ENCODE measurements at places on chromosomes 3 and 15. TPM values are rescaled to one million over a fixed set of nuclear protein-coding genes. Genes with fewer than 3 reads are reported as not detected.
A peak's percentile ranks its signal among the peaks of the same experiment; 100 is the strongest.

GRCh38 chr3:165526367-165526766 lies 310.9 kb downstream of the BCHE start:
- DNase-seq: no peak
- H3K27me3 ChIP-seq: no peaks in the 10 kb centered on the region
- H3K4me1 ChIP-seq: no peaks in the 10 kb centered on the region
- no peaks in the 10 kb centered on the region for H3K36me3 ChIP-seq
- no peak overlapping the region for H3K4me3 ChIP-seq

DNA sequence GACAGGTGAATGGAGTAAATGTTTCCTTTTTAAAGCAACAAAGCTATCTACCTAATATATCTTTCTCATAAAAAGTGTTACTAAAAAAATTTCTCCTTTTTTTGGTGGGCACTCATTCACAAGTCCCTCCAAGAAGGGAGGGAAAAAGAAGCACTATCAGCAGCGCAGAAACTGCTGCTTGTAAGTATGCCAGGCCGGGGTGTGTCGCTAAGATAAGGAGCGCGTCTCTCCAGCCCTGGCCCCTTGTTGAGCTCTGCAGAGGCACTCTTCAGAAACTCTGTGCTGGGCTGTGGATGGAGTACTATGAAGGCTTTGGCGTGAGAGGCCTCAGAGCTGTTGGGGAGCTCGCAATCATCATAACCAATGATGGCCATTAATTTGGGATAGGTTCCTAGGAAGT lies 49.1 kb downstream of the ZDHHC3 start:
- H3K27me3 ChIP-seq: no peaks in the 10 kb centered on the region
- peaks cover 10% of the 10 kb centered on the region for H3K36me3 ChIP-seq

DNA sequence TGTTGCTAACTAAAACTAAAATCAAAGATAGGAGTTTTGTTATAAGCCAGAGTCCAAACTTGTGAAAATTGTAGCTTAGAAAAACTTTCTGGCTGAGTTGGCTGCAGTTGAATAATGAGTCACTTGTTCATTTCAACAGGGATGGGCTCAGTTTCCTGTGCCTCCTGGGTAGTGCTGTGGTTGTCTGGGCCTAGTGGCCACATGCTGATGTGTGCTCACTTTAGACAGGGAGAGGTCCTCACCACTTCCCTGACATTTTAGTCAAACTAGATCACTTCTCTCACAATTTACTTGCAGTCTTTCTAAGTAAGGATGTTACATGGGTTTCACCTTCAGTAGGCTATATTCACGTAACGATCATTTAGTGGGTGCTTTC lies 6.3 kb upstream of the UBE2Q2 start:
- no peak overlapping the region for H3K4me3 ChIP-seq
- peak; percentile 92 for DNase-seq
- no peak overlapping the region for H3K27ac ChIP-seq
- H3K36me3 ChIP-seq: no peaks in the 10 kb centered on the region

DNA sequence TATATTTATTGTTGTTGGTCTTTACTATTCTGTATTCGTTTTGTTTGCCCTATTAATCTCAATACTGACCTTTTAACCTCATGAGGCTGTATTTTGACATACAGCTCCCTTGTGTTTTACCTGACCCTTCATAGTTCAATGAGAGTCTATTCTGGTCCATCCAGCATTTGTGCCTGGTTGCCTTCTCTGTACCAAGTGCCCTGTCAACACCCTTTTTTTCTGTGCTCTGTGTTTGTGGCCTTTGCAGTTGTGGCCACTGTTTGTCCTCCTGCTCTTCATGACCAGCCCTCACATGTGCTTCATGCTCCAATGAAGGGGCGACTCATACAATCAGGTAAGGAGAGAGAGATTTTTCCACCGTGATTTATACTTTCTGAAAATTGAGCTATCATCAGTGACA lies 368.2 kb downstream of the IL20RB start:
- DNase-seq: no peak
- no peak overlapping the region for H3K4me3 ChIP-seq
- H3K4me1 ChIP-seq: no peaks in the 10 kb centered on the region
- H3K27ac ChIP-seq: no peak overlapping the region

DNA sequence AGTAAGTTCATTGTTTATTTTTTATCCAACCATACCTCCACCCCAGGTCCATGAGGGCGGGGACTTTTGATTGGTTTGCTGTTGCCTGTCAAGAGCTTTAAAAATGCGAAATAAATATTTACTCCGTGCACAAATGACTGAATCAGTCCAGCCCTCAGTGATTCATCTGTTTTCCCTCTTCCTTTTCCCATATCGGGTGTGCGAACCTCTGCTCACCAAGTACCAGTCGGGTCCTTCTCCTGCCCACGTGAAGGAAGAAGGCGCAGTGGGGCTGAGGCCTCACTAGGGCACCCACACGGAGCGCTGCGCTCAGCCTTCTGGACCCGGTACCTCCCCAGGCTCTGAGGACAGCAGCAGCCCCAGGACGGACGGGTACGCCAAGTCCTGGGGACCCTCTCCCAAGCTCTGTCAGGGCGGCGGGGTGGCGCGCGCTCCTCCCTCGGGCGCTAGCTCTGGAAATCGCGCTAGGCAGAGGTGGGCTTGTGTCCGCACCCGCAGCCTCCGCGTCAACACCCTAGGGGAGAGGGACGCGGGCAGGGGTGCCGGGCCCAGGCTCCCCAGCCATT lies 70.5 kb upstream of the EPHB3 start:
- H3K36me3 ChIP-seq: no peaks in the 10 kb centered on the region
- H3K27ac ChIP-seq: no peak overlapping the region
- DNase-seq: no peak
- H3K27me3 ChIP-seq: peaks cover 59% of the 10 kb centered on the region
- H3K4me3 ChIP-seq: no peak overlapping the region

- H3K4me1 ChIP-seq: peaks cover 61% of the 10 kb centered on the region
- peak overlapping the region; percentile 70 for H3K27ac ChIP-seq
- no peaks in the 10 kb centered on the region for H3K27me3 ChIP-seq
- peaks cover 73% of the 10 kb centered on the region for H3K36me3 ChIP-seq
- DNase-seq: no peak
Measured at GRCh38 chr15:101288905-101289513, 6.0 kb downstream of the SNRPA1 start.

LRRFIP2 gene
- 38.1 TPM for total RNA-seq

DNA sequence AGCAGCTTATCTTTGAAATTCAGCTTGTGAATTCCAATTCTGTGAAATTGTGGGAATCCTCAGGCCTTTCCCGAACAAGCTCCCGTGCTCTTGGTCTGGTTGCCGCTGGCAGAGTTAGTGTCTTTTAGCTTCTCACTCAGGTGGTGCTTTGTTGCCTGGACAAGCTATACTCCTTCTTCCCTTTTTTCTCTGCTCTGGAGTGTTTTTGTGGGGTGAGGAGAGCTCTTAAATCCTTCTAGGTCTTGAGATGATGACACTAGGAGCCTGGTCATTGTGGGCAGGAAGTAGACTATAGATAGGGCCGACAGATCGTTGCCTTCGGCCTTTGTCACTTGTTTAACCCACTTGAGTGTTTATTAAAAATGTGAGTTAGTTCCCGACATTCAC lies 93.8 kb downstream of the SLCO3A1 start:
- H3K27me3 ChIP-seq: no peaks in the 10 kb centered on the region
- H3K36me3 ChIP-seq: no peaks in the 10 kb centered on the region
- DNase-seq: no peak
- no peak overlapping the region for H3K4me3 ChIP-seq

ANP32A gene
- 320 TPM for total RNA-seq

DNA sequence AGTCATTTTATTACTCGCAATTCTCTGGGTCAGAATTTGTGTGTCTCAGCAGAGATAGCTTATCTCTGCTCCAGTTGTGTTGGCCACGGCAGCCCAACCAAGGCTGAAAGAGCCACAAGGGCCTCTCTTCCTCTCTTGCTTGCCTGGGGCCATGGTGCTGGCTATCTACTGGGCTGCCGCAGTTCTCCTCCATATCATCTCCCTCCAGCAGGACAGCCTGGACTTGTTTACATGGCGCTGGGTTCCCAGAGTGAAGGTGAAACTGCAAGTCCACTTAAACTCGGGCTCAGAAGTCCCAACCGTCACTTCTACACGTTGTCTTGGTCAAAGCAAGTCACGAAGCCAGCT lies 134.8 kb downstream of the UACA start:
- H3K4me1 ChIP-seq: peaks cover 7% of the 10 kb centered on the region
- H3K4me3 ChIP-seq: no peak overlapping the region
- peaks cover 47% of the 10 kb centered on the region for H3K27me3 ChIP-seq
- no peak for DNase-seq

DNA sequence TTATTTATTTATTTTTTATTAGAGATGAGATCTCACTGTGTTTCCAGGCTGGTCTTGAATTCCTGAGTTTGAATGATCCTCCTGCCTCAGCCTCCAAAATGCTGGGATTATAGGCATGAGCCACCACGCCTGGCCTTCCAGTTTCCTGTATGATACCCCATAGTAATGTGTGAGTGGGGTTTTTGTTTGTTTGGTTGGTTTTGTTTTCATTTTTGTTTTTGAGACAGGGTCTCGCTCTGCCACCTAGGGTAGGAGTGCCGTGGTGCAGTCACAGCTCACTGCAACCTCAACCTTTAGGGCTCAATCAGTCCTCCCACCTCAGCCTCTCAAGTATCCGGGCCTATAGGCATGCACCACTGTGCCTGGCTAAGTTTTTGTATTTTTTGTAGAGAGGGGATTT lies 30.9 kb downstream of the GOLM2 start:
- H3K27ac ChIP-seq: no peak overlapping the region
- H3K4me3 ChIP-seq: no peak overlapping the region
- H3K27me3 ChIP-seq: no peaks in the 10 kb centered on the region
- H3K4me1 ChIP-seq: peaks cover 10% of the 10 kb centered on the region
- DNase-seq: peak; percentile 52

DNA sequence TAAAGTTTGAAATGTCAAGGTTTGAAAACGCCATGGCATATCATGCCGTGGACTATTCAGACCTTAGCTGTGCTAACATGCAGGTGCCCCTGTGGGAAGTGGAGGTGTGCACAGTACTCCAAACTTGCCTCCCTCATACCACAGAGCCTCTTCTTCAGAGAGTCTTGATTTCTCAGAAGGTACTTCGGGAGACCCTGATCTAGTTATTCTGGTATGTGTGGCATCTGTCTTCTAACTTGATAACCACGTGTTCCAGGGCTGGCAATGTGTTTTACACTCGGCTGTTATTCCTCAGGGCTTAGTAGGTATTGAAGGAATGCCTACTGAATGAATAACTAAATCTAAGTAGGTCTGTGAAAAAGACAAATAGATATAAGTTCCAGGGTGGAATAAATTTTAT lies 309.9 kb downstream of the CLSTN2 start:
- no peak overlapping the region for H3K4me3 ChIP-seq
- H3K36me3 ChIP-seq: no peaks in the 10 kb centered on the region
- no peaks in the 10 kb centered on the region for H3K4me1 ChIP-seq
- no peak overlapping the region for H3K27ac ChIP-seq
- no peak for DNase-seq

- DNase-seq: peak; percentile 55
- H3K4me3 ChIP-seq: no peak overlapping the region
- H3K36me3 ChIP-seq: peaks cover 10% of the 10 kb centered on the region
- H3K27me3 ChIP-seq: peaks cover 56% of the 10 kb centered on the region
- H3K27ac ChIP-seq: peak overlapping the region; percentile 76
Measured at GRCh38 chr15:69718916-69719315, 266.3 kb downstream of the RPLP1 start.

GRCh38 chr15:74873756-74874424 lies 725 bp upstream of the SCAMP2 start:
- DNase-seq: peak; percentile 50
- H3K4me1 ChIP-seq: peaks cover 39% of the 10 kb centered on the region
- peaks cover 21% of the 10 kb centered on the region for H3K36me3 ChIP-seq
- H3K27me3 ChIP-seq: no peaks in the 10 kb centered on the region
- H3K4me3 ChIP-seq: peak overlapping the region; percentile 94

DNA sequence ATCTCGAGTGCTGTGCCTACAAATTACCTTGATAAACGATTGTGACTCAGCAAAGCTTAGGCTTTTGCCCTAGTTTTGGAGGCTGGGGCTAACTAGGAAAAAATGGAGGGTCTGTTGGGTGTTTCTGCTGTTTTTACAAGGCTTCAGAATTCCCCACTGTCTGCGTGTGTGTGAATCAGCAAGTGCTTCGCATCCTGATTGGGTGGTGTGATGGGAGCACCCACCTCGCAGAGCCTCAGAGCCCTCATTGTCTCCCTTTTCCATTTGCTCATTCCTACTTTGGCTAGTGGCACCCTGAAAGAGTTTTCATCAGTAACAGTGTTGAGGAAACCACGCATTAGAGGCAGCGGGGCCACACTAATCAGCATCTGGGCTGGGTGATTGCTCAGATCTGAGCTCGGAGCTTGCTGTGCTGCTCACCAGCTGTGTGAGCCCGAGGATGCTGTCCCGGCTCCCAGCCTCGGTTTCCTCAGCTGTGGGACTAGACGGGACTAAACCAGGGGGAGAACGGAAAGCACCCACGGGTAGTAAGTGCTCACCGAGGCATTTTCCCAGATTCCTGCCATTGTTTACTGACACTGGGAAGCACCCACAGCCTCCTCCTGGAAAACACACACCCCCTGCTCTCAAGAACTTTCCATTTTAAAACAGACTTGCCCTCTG lies 40.6 kb downstream of the GOLGA8S start:
- H3K4me1 ChIP-seq: no peaks in the 10 kb centered on the region
- H3K27me3 ChIP-seq: no peaks in the 10 kb centered on the region
- H3K36me3 ChIP-seq: no peaks in the 10 kb centered on the region
- no peak for DNase-seq

GRCh38 chr3:4061783-4062360 lies 241.3 kb upstream of the SETMAR start:
- DNase-seq: no peak
- no peak overlapping the region for H3K27ac ChIP-seq
- H3K36me3 ChIP-seq: no peaks in the 10 kb centered on the region
- no peaks in the 10 kb centered on the region for H3K27me3 ChIP-seq

DNA sequence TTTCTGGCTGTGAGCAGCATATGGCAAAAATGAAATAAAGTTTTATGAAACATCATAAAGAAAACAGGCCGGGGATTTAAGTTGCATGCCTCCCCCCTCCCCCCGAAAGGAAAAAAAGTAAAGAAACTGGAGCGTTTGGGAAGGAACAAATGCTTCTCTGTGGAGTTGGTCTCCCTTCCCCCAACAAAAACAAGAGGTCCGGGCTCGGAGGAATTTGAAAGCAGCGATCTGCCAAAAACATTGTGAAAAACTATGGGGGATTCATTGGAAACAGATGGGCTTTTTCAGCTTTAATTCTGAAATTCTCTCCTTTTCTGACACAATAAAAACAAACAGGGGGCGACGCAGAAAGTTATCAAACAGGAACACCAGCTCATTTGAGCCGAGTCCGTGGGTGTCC lies 17.0 kb downstream of the RGMA start:
- no peaks in the 10 kb centered on the region for H3K36me3 ChIP-seq
- no peak for DNase-seq
- peaks cover 13% of the 10 kb centered on the region for H3K4me1 ChIP-seq
- no peak overlapping the region for H3K27ac ChIP-seq
- peak overlapping the region; percentile 26 for H3K4me3 ChIP-seq
- peaks cover 72% of the 10 kb centered on the region for H3K27me3 ChIP-seq

SOX14 gene
- not detected for total RNA-seq

WDR53 gene
- total RNA-seq: 22.2 TPM

CLDN11 gene
- not detected for total RNA-seq

DNA sequence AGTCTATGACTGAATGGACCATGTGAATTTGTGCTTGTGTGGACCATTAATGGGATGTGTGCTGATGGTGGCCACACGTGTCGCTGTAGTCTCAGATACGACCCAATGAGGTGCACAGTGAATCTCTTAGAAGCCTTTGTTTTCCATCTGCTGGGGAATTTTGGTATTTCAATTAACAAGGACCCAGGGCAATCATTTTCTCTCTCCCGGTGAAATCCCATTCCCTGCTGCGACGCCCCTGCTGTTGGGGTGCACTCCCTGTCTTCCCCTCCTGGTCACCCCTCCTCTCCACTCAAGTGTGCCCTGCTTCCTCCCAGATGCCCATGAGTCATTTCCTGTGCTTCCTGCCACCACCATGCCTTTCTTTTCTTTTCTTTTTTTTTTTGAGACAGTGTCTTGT lies 32.7 kb downstream of the EBLN2 start:
- peaks cover 8% of the 10 kb centered on the region for H3K4me1 ChIP-seq
- H3K36me3 ChIP-seq: no peaks in the 10 kb centered on the region
- H3K27ac ChIP-seq: no peak overlapping the region
- H3K27me3 ChIP-seq: peaks cover 11% of the 10 kb centered on the region
- H3K4me3 ChIP-seq: no peak overlapping the region
- DNase-seq: no peak

All from activated CD8-positive, alpha-beta memory T cell treated with anti-CD3 and anti-CD28 coated beads, Interleukin-2, amount 10 ng/mL, durations not matched to agents 7 days and 5 days (primary cell).